GM23338 (cell line): ENCODE measurements at places on chromosomes 5 and 9. TPM values are rescaled to one million over a fixed set of nuclear protein-coding genes. Genes with fewer than 3 reads are reported as not detected.

DNA sequence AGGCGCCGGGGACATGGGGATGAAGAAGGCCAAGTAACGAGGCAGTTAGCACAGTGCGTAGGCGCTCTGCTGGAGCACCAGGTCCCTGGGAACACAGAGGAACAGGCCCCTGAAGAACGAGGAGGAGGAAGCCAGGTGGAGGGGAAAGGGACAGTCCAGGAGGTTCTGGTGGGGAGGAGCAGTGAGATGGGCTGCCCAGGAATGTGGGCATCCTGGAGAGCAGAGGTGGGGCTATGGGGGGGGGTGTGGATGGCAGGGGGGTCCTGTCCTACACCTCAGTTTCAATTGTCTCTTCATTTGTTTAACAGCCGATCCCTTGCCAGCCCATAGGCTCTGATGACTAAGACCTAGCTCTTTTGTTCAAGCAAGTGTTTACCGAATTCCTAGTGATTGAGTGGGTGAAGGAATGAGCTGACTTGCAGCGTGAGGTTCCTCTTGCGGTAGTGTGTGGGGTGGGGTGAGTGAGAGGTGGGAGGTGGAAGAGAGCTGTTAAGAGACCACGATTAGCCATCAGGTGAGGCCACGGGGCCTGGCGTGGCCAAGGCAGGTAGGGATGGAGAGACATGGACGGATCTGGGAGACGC lies 8.4 kb upstream of the PHYHD1 start:
- H3K4me1 ChIP-seq, result peaks cover 13% of the 10 kb centered on the region
- no peaks in the 10 kb centered on the region for H3K27me3 ChIP-seq
- peak; percentile 53 for DNase-seq
- H3K27ac ChIP-seq, result peak overlapping the region; percentile 94
- H3K4me3 ChIP-seq, result no peak overlapping the region
- H3K36me3 ChIP-seq, result peaks cover 5% of the 10 kb centered on the region; the same call in 1 of the 2 replicates

The INSL4 gene
- not detected in 2 replicates for total RNA-seq

DNA sequence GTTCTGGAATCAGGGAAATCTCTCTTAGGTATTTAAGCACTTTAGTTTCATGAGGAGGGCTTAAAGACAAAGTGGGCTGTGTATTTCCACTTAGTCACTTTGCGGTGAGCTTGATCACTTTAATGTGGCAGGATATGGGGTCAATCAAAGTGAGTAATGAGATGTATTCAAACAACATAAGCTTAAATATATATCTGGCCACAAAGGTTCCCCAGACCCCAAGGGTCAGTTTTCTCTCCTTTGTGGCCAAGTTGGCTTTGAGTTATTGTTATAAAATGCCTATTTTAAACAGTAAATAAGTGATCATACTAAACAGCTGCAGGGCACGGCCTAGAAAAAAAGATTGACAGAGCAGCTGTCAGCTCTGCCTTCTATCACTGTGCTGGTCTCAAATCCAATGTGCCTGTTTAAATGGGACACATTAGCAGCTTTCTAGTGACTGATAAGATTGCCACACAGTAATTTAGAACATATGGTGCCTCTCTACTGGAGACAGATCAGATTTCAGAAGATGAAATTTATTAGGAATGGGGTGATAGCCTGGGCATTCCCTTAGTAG lies 363.9 kb downstream of the AGTPBP1 start:
- H3K27ac ChIP-seq, result no peak overlapping the region
- DNase-seq, result no peak
- no peaks in the 10 kb centered on the region for H3K36me3 ChIP-seq

The STPG3 gene
- not detected in 2 replicates for total RNA-seq

DNA sequence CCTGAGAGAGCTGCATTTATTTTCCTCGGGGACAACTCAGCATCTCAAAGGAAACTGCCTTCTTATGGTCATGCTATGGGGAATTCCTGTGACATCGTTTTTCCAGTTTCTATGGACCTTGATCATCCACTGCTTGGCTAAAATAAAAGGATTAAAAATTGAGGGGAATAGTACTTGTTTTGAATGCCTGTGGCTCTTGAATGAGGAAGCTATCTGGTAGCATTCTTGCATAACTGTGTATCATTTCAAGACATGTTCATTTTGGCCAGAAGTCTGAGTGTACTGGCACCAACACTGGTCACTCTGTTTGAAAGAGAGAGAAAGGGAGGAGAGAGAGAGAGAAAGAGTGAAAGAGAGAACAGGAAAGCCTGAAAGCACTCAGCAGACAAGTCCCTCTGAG lies 116.7 kb downstream of the DOCK2 start:
- no peaks in the 10 kb centered on the region for H3K27me3 ChIP-seq
- H3K27ac ChIP-seq, result no peak overlapping the region
- no peak for DNase-seq
- no peak overlapping the region for H3K4me3 ChIP-seq

GRCh38 chr5:101067429-101067828 lies 164.3 kb upstream of the ST8SIA4 start:
- H3K27me3 ChIP-seq, result no peaks in the 10 kb centered on the region
- no peak for DNase-seq
- no peaks in the 10 kb centered on the region for H3K4me1 ChIP-seq
- H3K4me3 ChIP-seq, result no peak overlapping the region
- no peaks in the 10 kb centered on the region for H3K36me3 ChIP-seq

DNA sequence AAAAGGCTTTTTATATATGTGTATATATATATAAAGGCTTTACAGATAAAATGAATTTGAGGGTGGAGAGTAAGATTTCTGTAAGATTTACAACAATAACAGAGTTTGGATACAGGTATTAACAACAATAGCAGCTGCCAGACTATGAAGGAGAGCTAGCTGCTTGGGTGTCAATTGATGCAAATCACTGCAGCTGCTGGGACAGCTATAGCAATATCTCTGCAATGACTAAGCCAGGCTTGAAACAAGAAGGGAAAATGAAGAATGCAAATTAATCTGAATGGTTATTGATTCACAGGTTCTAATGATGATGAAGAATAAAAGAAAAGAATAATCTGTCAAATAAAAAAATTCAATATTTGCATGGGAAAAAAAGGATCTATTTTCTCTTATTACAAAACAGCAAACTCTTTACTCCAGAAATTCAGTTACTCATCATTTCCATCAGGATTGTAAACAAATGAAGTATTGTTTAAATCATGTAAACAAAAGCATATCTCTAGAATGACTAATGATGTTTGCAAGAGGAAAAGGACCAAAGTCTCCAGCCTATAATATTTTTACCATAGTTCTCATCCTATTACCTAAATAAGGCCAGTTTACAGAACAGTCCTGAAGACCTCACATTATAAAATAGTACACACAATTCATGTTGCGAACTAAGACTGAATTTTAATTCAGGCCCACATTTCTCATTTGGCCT lies 219.0 kb downstream of the HTR1A start:
- no peaks in the 10 kb centered on the region for H3K4me1 ChIP-seq
- H3K36me3 ChIP-seq, result no peaks in the 10 kb centered on the region
- H3K4me3 ChIP-seq, result no peak overlapping the region
- H3K27ac ChIP-seq, result no peak overlapping the region
- no peaks in the 10 kb centered on the region for H3K27me3 ChIP-seq

DNA sequence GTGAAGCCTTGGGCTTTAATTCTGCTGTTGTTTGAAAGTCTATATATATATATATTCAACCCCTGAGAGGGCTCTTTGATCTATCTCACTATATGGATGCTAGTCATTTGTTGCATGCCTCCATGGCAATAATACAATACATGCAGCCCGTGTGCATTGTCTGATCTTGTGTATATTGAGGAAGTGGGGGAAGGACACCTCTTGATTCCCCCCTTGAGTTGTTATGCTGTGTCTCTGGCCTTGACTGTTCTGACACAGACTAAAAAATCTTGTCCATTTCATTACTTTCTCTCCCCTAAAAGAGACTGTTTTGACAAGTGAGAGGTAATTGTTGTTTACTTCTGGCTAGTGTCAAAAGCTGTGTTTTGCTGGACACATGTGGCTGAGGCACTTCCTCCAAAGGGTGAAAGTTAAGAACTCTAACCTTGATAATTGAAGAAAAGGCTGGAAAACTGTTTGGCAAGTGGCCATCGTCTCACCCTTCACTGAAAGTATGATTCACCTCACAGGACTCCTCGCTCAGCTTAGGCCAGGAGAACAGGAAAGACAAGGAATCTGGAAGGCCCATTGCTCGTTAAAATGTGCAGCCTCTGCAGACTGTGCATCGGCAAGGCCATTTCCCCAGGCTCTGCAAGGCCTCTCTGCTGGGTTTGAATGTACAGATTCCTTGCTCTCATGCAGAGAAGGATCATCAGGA lies 304.0 kb downstream of the PRELID2 start:
- DNase-seq, result no peak
- H3K36me3 ChIP-seq, result no peaks in the 10 kb centered on the region
- H3K27me3 ChIP-seq, result no peaks in the 10 kb centered on the region
- H3K4me3 ChIP-seq, result no peak overlapping the region
- H3K4me1 ChIP-seq, result no peaks in the 10 kb centered on the region
- H3K27ac ChIP-seq, result no peak overlapping the region

The HAPLN1 gene
- total RNA-seq, result 3.6 and 4.0 TPM in 2 replicates

GRCh38 chr9:11275158-11275695 lies 662.4 kb upstream of the PTPRD start:
- DNase-seq, result no peak
- H3K4me3 ChIP-seq, result no peak overlapping the region
- H3K36me3 ChIP-seq, result peaks cover 8% of the 10 kb centered on the region; the same call in 1 of the 2 replicates
- H3K4me1 ChIP-seq, result no peaks in the 10 kb centered on the region
- H3K27ac ChIP-seq, result no peak overlapping the region

DNA sequence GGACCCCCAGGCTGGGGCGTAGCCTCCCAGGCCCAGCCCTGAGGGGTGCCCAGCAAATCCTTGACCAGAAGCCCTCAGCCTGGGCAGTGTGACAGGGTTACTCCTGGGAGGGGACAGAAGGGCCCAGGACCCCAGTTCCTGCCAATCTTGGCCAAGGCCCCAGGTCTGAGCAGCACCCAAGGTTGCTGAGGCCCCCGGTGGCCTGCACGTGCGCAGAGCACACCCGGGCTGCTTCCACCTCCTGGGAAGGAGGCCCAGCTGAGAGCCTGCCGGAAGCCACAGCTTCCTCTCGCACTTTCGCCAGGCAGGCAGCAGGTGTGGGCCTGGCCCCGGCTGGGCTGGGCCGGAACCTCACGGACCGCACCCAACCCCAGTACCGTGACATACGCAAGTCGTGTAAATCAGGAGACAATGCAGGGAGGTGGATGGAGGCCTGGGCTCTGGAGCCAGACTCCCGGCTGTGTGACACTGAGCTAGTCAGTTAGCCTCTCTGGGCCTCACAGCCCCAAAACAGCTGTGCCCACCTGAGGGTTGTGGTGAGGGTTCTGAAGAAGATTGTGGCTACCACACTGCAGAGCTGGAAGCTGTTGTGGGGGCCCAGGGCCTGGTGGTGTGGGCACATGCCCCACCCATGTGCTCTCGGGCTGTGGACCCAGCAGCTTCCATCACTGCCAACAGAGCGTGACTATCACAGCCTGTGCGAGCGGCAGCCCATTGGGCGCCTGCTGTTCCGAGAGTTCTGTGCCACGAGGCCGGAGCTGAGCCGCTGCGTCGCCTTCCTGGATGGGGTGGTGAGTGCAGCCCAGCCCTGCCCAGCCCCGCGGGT lies 5.1 kb downstream of the GRK6 start:
- peaks cover 3% of the 10 kb centered on the region; the same call in 1 of the 2 replicates for H3K36me3 ChIP-seq
- no peak for DNase-seq
- no peaks in the 10 kb centered on the region for H3K27me3 ChIP-seq
- no peak overlapping the region for H3K27ac ChIP-seq

GRCh38 chr9:69760278-69760610 lies 433 bp upstream of the PTAR1 start:
- DNase-seq, result no peak
- peak overlapping the region; percentile 98 for H3K27ac ChIP-seq
- H3K27me3 ChIP-seq, result no peaks in the 10 kb centered on the region
- H3K4me1 ChIP-seq, result peaks cover 48% of the 10 kb centered on the region
- H3K36me3 ChIP-seq, result no peaks in the 10 kb centered on the region
- peak overlapping the region; percentile 79 for H3K4me3 ChIP-seq

DNA sequence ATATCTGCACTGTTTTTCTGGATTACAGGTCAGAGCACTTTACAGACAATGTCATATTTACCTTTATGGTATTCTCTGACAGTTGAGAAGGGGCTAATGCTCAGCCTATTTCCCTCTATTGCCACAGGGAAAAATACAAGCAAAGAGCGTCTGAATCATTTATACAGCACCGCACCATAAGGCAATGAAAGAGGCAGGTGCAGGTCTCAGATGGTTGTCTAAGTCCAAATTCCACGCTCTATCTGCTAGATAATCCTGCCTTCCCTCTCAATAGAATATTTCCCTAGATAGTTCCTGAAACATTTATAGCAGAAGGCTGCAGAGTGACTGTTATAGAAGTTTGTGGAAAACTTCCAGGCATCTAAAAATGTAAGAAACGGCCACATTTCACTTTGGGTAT lies 446.1 kb upstream of the CDH6 start:
- DNase-seq, result no peak
- no peaks in the 10 kb centered on the region for H3K27me3 ChIP-seq
- no peaks in the 10 kb centered on the region for H3K36me3 ChIP-seq
- no peaks in the 10 kb centered on the region for H3K4me1 ChIP-seq

GRCh38 chr5:171023508-171023907 lies 161.7 kb downstream of the RANBP17 start:
- no peak for DNase-seq
- H3K27me3 ChIP-seq, result no peaks in the 10 kb centered on the region
- H3K36me3 ChIP-seq, result no peaks in the 10 kb centered on the region
- no peaks in the 10 kb centered on the region for H3K4me1 ChIP-seq

The ARID3C gene
- 0.49 TPM in 1 of 2 replicates, not detected in the other for total RNA-seq

DNA sequence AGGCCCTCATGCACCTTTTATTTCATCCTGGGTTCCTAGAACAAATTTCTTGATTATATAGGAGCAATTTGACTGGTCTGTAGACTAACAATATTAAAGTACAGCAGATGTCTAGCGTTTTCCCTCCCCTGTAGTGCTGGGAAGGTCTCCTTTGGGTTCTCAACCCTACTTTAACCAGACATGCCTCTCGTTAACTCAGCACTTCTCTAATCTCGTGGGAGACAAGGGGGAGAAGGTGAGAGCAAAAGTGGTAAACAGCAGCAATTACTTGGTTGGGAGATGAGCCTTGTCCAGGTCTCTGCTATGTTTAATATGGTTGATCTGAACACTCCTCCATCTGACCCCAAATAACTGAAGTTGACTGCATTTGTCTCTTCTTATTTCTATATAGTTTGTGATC lies 22.0 kb downstream of the CETN3 start:
- H3K4me3 ChIP-seq, result no peak overlapping the region
- H3K27me3 ChIP-seq, result no peaks in the 10 kb centered on the region
- DNase-seq, result no peak
- H3K27ac ChIP-seq, result no peak overlapping the region
- H3K4me1 ChIP-seq, result peaks cover 12% of the 10 kb centered on the region; the same call in 1 of the 2 replicates

DNA sequence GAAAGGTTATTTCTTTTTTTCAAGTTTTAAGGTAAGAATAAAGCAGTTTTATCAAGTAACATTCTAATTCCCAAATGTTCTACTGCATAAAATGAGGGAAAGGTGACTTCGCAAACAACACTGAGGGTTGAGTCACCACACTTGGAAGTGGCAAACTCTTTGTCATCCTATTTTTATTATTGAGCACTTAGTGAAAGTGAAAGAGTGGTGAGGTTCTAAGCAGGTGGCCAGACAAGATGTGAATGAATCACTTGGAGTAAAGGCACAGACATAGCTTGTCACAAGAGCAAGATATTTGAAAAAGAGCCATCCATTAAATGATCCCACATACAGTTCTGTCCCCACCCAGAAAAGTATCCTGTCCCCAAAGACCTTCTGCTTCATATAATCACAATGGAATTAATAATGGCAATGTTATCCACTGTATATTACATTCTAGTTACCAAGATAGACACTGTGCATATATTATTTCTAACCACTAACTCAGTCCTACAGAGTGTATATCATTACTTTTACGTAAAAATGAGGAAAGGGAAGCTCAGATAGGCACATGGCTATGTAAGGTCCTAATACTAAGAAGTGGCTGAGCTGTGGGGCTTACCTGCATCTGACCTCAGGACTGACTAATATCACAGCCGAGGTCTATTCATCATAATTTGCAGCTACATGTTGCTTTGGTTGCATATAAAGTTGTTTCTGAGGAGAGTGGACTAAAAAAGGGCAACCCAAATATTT lies 730.4 kb upstream of the MEF2C start:
- no peaks in the 10 kb centered on the region for H3K27me3 ChIP-seq
- no peak overlapping the region for H3K27ac ChIP-seq
